ENCODE measurements at places on chromosomes 4 and X.

GRCh38 chr4:65651031-65651430 lies 19.3 kb downstream of the EPHA5 start:
- no peak for DNase-seq

GRCh38 chr4:40890764-40891163 lies 141.0 kb downstream of the NSUN7 start:
- no peak for DNase-seq

GRCh38 chr4:103046416-103047290 lies 27.1 kb upstream of the SLC9B1 start:
- DNase-seq, result no peak

DNA sequence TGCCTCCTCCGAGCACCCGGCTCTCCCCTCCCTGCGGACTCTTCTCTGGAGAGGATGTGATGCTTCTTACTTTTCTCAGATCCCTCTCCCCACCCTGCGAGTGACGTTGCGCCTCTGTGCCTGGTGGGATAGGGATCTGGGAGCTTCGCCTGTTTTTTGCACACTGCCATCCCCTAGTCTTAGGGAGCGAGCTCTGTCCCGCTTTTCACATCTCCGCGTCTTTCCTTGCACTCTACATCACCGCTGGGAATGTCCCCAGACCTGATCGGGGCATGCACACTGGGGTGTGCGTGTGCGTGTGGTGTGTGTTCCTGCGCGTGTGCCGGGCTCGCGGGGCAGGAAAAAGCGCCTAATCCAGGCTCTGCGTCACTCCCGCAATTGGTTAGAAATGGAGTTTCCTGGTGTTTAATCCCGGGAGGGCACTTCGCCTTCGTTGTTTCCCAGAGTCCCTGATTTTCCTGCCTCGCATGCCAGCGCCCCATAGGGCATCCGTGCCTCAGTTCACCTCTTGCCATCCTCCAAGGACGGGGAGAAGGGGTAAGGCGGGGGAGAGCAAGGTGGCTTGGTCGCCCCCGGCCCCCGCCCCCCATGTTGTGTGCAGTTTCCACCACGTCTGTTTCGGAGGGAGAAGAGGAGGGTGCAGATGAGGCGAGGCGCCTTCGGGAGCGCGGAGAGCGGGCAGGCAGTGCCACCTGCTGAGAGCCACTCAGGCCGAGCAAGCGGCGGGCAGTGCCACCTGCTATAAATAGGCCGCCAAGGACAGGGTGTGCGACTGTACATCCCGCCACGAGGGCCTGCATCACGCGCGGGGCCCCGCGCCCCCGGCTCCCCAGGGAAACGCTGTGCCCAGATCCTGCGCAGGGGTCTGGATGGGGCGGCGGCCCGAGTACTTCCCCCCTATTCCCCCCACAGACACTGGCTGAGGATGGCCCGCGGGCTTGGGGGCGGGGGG lies 759 bp upstream of the TBC1D1 start:
- no peak for DNase-seq

- no peak for DNase-seq
Measured at GRCh38 chrX:31580726-31581125, 508.9 kb upstream of the FTHL17 start.

DNA sequence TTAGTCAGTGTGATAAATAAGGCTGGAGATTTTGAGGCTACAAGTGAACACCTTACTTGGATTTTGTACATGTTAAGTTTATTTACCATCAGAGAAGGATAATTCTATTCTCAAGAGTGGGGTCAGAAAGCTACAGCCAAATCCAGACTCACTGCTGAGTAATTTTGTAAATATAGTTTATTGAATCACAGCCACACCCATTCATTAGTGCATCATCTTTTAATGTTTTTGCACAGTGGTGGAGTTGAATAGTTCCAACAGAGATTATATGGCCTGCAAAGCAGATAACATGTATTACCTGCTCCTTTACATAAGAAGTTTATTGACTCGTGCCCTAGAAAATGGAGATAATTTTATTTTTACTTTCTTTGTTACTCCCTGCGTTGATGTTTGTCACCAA lies 60.4 kb downstream of the PCDH18 start:
- no peak for DNase-seq

DNA sequence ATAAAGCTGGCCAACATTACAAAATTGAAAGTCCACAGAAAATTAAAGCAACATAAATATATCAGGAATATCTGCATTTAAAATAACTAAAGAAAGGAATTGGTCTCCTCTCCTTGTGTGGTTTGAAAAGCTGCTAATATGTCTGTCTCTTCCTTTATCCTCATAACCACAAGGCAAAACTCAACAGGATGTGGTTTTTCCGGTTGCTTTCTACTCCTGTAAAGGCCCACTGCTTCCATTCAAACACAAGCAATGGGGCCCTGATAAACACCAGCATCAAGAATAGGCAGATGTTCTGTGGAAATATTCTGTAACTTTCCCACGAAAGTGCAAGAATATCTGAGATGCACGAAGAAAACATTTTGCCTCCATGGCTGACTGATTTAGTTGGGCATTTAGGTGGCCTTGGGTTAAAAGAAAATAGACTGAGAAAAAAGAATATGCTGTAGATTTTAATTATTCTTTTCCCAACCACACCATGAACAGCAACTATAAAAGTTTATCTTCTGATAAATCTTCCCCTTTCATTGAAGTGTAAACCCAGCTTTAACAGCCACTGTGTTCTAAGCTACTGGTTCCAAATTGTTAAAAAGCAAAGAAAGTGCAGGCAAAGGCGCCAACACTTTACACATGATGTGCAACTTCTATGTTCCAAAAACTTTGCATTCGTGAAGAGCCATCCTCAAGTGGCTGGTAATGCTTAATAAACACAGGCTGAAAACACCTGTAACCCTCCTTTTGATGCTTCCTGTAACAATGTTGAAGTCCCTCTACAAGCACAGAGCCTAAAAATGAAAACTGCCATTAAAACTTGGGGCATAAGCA lies 50.5 kb upstream of the NDST3 start:
- no peak for DNase-seq

GRCh38 chrX:114619874-114620273 lies 36.0 kb downstream of the HTR2C start:
- DNase-seq, result no peak

DNA sequence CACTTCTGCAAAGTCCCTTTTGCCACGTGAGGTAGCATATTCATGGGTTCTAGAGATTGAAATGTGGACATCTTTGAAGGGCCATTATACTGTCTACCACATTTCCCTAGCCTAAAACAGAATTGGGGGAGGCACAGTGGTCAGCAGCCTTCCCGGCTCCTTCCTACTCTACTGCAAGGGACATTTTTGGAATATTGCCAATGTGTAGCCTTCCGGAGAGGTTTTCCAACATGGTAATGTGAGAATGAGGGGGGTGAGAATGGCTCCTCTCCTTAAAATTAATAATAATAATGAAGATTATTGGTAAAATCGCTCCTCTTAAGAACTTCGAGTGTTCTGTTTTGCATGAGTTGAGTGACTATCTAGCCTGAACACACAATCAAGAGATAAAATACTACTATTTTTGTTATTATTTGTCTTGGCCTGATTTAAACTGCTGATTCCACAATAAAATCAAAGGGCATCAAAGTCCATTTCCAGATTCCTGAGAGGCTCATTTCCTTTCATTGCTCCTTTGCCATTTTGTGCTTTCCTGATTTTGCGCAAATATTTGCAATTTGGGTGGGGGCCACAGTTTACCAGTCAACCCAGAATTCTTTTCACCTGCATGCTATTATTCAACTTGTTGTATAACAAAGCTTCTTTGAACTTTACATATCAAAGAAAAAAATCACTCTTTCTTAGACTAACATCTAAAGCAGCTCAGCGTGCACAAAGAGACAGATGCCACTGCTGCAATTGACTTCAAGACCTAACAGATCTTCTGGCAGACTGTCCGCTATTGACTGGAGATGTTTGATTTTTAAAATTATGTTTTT lies 27.0 kb upstream of the TSPAN5 start:
- DNase-seq, result no peak

GRCh38 chrX:154595559-154596249 lies 10.8 kb downstream of the CTAG1A start:
- DNase-seq, result no peak

- DNase-seq, result no peak
Measured at GRCh38 chr4:20418861-20419451, 167.3 kb downstream of the SLIT2 start.

DNA sequence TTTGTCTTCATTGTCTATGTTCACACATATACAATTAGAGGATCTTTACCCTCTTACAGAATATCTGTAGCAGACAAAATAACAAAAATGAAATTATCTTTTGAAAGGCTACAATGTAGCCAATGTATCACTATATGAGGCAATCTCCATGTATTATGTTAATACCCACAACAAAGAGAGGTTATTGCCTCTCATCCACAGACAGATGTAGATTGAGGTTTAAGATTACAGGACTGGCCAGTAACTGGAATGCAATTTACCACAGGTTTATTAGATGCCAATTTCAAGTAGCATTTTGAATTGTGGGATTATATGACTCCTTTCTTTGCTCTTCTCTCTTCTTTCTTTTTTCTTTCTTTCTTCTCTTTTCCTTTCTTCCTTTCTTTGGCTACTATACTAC lies 242.6 kb downstream of the ANKRD50 start:
- no peak for DNase-seq

DNA sequence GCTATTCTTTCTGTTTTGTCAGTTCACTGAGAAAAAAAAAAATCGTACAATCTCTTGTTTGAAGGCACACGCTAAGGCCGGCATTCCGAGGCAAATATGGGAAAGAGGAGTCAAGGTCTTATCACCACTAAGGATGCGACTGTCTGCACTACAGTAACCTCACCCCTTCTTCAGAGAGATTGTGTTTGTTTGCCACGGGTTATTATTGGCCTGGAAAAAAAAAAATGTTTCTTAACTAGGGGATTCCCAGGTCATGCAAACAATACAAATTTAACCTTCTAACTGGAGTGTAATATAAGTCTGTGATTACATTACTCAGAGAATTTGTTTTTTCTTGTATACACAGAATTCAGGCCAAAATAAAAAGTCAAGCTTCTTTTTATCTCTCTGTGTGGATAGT lies 168.3 kb downstream of the TMA16 start:
- no peak for DNase-seq

DNA sequence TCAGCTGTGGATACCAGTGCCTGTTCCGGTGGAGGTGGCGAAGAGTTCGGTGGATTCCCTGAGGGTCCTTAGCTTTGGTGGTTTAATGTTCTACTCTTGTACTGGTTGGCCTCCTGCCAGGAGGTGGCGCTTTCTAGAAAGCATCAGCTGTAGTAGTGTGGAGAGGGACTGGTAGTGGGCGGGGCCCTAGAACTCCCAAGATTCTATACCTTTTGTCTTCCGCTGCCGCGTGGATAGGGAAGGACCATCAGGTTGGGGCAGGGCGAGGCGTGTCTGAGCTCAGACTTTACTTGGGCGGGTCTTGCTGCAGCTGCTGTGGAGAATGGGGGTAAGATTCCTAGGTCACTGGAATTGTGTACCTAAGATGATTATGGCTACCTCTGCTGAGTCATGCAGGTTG lies 390.3 kb downstream of the FAM47A start:
- DNase-seq, result no peak

- DNase-seq, result no peak
Measured at GRCh38 chr4:94068753-94069719, 138.6 kb upstream of the SMARCAD1 start.

DNA sequence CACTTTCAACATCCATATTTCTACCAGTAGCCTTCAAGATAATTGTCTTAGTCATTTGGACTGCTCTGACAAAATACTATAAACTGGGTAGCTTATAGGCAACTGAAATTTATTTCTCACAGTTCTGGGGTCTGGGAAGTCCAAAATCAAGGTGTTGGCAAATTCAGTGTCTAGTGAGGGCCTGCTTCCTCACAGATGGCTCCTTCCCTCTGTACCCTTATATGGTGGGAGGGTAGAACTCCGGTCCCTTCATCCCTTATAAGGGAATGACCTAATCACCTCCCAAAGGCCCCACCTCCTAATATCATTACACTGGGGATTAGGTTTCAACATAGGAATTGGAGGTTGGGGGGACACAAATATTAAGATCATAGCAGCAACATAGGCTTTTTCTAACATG lies 7.4 kb upstream of the TBC1D25 start:
- no peak for DNase-seq

DNA sequence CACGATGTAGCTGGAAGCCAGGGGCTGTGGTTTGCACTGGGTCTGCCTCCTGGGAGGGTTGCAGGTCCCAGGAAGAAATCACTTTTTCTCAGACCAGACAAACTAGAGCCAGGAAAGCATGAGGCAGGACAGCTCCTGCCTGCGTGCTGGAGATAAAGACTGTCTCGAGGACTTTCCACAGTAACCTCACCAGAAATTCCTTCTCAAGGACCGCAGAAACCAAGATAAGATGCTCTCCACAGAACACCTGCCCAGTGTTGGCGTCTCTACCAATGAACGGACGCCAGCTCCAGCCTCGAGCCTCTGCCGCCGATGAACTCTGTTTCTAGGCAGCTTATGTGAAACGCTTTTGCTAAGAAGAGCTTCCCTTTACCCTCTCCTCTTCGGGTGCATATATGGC lies 76.9 kb upstream of the AFAP1 start:
- no peak for DNase-seq

DNA sequence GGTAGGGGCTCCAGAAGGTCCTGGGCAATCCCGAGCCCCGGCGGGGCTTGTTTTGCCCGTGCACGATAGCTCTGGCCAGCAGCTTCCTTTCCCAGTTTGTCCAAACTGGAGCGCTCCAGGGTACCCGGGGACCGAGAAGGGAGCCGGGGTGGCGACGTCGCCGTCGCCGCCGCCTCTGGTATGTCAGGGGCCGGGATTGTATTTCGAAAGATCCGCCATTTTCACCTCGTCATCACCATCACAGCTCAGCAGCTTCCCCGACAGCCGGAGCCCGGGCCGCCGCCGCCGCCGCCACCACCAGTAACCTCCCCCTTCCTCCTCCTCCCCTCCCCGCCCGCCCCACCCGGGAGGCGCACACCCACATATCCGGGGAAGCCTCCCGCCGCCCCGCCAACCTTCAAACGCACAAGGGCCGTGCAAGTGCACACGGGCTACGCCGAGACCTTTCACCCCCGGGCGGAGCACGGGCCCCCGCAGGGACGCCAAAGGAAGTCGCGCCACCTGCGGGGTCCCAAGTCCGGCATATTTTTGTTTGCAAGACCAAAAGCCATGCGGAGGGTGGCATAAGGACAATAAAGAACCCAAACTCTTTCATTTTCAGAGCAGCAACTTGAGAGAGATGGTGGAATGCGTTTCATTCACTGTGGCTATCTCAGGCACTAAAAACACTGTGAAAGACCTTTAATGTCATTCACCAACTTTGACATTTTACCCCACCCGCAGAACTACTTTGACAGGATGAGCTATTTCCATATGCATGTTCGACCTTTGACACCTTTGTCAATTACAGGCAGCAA lies at the start of gene LIN54:
Gene LIN54 (minus strand): TSS at position 302 of the 797 bp plus-strand sequence. CDS start 25,979 bp downstream, outside the sequence.
- peak; percentile 65 for DNase-seq

- no peak for DNase-seq
Measured at GRCh38 chr4:55435141-55435841, 39.5 kb downstream of the TMEM165 start.

DNA sequence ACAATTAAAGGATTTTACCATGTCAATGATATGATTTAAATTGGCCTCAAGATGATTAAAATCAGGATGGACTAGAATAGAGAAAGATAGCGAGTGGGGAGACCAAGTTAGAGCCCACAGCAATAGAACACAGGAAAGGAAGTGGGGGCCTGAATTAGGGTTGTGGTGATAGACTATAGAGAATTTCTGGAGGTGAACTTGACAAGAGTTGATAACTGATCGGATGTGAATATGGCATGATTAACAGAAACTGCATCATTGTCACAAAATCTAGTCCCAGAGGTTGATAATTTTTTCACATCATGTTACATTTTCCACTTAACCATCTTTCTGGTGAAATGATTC lies 26.3 kb upstream of the TRPC3 start:
- no peak for DNase-seq
